ENCODE measurements at places on chromosomes 2 and 18.

DNA sequence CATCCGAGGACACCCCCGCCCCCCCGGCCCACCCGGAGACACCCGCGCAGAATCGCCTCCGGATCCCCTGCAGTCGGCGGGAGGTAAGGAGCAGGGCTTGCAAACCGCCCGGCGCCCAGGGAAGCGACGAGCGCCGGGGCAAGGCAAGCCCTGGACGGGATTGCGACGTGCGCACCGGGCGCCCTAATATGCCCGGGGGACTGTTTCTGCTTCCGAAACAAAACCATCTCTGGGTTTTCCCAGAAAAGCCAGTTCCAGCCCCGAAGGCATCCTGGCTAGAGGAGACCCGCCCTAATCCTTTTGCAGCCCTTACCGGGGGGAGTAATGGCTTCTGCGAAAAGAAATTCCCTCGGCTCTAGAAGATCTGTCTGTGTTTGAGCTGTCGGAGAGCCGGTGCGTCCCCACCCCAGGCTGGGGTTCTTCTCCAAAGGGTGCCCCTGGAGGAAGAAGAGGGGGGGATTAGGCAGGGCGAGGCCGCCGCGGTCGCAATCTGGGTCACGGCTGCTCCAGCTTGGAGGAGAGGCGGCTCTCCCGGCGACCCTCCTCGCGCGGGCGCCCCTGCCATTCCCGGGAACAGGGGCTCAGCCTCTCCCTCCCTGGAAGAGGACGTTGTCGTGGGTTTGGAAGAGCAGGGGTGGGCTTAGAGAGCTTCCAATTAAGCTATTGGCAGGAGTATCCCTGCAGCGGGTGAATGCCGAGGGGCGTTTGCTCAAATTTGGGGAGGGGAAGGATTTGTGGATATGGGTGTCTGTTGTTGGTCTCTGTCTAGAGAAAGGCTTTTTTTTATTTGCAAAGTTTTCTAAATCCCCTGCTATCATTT lies 521 bp downstream of the MYCN start:
- DNase-seq: peak; percentile 51

GRCh38 chr18:8730080-8730827 lies 24.9 kb downstream of the MTCL1 start:
- no peak for DNase-seq

GRCh38 chr18:49032189-49032584 lies 81.4 kb upstream of the SMAD7 start:
- no peak for DNase-seq

GRCh38 chr2:212158081-212158480 lies 380.5 kb downstream of the ERBB4 start:
- no peak for DNase-seq

DNA sequence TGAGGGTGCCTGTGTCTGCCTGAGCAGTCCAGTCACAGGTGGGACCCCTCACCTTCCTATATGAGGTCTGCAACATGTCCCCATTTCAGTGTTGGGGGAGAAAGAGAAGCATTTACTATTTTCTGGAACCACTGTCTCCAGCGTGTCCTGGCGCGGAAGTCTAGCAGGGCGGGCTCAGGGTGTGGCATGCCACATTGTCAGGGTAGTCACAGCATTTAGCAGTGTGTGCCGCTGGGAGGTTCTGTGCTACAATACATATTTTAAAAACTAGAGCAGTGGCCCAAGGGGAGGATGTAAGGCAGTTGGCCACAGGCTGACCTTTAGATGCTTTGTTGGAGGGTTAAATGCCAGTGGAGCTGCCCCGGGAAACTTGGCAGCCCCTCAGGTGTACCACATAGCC lies 12.5 kb downstream of the UBE2F start:
- no peak for DNase-seq

DNA sequence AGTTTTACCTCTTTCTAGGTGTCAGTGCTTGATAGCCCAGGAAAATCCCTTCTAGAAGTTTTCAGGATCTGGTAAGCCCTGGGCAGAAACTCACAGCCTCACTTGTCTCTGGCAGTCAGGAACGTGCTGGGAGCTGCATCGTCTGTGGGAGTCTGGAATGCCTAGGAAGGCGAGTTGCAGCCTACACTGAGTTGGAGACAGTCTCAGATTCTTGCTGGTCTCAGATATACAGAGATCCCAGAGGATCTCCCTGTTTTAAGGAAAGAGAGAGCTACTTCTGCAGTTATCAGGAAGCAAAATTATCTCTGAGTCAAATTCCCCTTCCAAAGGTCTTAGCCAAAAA lies 104.4 kb upstream of the CDC42EP3 start:
- no peak for DNase-seq

DNA sequence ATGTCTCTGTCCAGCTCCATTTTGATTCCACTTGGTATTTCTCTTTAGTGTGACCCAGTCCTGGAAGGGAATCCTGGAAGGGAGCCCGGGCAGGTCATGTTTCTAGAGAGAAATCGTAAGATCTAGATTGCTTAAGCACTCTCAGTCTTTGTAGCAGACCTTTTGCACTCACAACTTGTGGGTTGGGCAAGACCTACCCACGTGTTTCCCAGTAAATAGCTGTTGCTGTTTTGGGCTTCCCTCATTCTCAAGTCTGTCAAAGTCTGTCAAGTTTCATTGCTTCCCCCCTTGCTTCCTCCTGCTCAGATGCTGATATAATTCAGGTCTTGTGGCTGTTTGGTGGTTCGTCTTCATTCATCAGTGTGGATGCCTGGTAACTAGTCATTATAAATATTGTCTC lies 17.4 kb upstream of the NEMP2 start:
- no peak for DNase-seq

DNA sequence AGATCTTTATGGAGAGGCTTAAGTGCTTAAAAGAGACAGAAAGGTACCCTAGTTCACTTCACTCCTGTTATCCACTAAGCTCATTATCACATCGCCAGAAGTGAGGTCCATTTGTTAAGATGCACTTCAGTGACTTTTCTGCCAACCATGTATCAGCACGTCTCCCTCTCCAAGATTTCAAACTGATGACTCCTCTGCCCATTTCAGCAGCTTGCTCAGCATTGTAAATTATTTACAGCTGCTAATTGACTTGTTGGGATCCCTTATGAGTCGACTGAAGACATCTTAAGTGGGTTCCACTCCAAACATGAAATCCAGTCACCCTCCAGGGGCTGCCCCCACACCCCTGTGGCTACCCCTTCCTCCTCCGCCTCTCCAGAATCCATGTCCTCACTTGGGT lies 37.3 kb downstream of the DIPK1C start:
- DNase-seq: no peak

DNA sequence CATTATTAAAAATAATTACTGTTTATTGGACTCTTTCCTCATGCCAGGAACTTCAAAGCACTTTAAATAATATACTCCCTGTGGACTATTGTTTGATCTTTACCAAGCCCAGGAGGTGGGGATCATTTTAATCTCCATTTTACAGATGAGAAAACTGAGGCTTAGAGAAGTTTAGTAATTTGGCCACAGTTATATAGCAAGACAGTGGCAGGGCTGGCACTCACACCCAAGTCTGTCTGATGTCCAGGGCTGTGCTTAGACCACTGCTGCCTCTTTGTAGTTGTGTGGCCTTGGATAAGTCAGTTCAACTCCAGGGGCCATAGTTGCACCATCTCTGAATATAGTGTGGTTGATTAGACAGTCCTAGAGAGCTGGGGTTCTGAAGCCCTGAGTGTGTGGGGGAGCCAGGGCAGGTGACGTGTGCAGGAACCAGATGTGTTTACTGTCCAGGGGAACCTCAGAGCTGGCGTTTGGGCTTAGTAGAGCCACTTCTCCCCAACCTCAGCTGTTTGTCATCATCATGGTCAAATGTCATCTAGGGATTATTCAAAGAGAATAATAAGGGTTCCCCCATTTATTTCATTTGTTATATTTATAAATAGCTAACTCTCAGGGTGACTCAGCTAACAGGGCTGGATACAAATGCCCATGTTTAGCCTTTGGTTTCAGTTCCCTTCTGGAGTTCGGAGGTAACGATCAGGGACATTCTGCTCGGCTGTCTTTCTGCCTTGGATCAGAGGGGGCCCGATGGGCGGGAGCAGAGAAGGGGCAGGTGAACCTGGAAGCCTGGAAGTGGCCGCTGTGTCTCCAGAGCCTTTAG lies 68.0 kb downstream of the BOLA3 start:
- no peak for DNase-seq

DNA sequence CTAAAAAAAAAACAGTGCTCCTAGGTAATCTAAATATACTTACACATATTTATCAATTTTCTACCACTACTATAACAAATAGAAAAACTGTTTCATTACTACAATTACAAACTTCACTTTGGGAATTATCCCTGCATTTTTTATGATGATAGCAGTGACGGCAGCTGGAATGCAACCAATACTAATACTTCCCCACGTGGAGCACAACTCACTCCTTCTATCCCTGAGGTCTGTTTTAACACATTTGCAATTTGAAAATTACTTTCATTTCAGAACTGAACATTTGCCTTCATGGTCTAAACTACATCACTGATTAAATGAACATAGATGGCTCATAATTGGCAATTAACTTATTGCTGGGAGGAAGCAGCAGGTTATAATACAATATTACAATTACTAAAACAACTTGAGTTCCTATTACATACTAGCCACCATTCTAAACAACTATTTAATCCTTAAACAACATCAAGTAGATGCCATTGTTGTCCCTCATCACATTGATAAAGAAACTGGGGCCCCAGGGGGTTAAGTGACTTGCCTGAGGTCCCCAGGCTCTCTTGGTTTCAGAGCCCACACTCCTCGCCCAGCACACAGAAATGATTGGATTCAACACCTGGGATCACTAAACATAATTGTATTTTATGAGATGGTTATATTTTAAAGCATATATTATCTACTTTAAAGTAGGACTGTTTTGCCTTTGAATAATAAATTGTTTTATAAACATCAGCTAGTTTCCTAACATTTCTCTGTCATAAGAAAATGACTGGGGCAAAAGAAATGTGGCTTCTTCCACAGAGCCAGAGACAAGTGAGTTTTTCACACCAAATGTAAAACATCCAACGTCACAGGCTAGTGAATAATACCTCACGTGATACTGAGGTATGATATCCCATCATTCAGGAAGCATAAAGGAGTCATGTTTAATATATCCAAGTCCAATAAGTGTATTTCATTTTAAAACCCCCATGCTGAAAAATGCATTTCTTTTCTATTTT lies 6.2 kb downstream of the COLEC12 start:
- no peak for DNase-seq

GRCh38 chr2:171475979-171476378 lies 42.0 kb downstream of the DCAF17 start:
- no peak for DNase-seq

DNA sequence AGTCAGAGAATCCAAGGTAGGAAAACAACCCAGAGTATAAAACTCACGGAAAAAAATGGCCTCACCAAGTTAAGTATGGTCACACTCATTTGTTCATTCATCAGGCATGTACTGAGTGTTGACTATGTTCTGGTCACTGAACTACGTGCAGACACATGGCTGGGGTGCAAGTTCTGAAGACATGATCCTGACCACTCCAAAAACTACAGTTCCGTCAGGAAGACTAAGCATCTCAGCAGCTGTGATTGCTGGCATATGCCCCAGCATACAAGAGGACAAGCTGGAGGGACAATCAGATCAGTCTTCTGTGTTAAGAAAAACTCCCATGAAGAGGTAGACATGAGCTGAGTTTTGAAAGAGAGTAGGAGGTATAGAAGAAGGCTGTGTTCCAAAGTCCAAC lies 72.8 kb downstream of the TCF4 start:
- no peak for DNase-seq

- DNase-seq: no peak
These were observed 43.5 kb downstream of the DNAH6 start for GRCh38 chr2:84559838-84560237.

GRCh38 chr2:95345563-95346230 lies 48.5 kb downstream of the KCNIP3 start:
- DNase-seq: peak; percentile 70

- no peak for DNase-seq
These were observed 43.7 kb downstream of the COA5 start for GRCh38 chr2:98564541-98565132.

DNA sequence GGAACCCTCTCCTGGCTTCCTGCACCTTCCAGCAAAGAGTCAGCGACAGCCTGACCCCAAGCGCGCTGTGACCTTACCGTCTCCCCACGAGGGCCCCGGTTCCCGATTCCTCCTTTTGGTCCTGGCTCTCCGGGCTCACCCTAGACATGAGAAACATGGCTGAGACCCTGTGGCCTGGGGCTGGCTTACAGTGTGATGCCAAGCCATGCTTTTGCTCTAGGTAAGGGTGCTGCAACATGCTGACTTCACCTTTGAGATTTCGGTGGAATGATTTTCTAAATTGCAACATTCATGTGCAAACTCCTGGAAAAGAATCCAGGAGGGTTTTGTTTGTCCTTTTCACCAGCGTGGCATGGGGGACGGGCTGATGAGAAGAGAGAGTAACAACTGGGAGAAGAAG lies 63.9 kb downstream of the COL6A3 start:
- no peak for DNase-seq

GRCh38 chr2:240300840-240301239 lies 134.6 kb upstream of the GPC1 start:
- no peak for DNase-seq

- no peak for DNase-seq
These were observed 5.4 kb downstream of the HS6ST1 start for GRCh38 chr2:128313091-128313836.

DNA sequence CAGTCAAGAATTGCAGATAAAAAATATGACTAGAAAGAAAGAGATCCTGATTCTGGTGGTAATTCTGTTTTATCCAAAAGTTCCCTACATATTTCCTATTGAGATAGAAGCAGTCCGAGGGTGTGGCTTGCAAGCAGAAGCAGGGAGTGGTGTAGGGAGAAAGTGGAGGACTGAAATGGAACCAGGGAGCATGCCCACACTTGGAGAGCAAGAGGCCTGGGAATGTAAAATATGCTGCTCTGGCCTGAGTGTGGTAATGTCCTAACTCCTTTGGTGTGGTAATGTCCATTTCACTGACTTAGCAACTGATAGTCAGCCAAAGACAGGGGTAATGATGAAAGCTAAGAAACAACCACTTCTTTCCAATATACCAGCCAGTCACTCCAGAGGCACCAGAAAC lies 30.1 kb upstream of the FMNL2 start:
- DNase-seq: no peak

GRCh38 chr2:130749641-130750040 lies 5.7 kb upstream of the AMER3 start:
- DNase-seq: no peak

- DNase-seq: no peak
These were observed 161.7 kb downstream of the CNTNAP5 start for GRCh38 chr2:124186801-124187200.

- DNase-seq: no peak
These were observed 22.0 kb upstream of the NFATC1 start for GRCh38 chr18:79373736-79374135.

DNA sequence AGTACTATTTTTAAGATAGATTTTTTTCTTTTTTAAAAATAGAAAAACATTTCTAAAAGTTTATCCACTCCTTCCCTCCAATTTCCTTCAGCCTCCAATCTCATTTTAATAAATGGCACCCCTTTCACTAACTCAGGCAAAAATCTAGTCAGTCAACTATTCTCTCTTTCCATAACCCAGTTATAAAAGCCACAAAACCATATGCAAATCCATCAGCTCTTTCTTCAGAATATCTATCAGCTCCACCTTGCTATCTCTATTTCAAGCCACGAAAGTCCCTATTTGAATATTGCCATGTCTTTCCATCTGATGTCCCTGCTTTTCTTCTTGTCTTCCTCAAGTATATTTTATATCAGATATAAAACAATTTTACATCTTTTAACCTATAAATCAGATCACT lies 397.1 kb downstream of the ERBB4 start:
- no peak for DNase-seq
